Activated T-cell treated with anti-CD3 and anti-CD28 coated beads, Interleukin-2, amount 50 U/mL, for 72 hours (primary cell): ENCODE measurements at places on chromosomes 7 and 10.
A peak's percentile ranks its signal among the peaks of the same experiment; 100 is the strongest.

DNA sequence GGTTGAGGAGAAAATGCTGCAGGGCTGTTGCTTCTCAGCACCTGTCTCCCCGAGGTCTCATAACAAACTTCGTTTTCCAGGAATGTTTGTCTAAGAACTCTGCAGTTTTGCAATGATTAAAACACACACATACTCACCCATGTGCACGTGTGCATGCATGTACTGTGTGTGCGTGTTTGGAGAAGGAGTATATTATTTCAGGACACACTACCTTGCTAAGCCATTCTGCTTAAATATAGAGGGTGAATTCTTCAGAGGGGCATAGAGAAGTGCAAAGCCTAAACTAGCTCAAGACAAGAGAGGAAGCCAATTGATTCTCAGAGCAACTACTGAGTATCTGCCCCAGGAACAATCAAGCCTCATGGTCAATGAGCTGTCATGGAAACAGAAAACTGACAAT is 298.4 kb upstream of the MGMT start:
- no peak overlapping the region for H3K27ac ChIP-seq
- no peak for DNase-seq
- no peaks in the 10 kb centered on the region for H3K36me3 ChIP-seq
- H3K4me3 ChIP-seq = no peak overlapping the region

DNA sequence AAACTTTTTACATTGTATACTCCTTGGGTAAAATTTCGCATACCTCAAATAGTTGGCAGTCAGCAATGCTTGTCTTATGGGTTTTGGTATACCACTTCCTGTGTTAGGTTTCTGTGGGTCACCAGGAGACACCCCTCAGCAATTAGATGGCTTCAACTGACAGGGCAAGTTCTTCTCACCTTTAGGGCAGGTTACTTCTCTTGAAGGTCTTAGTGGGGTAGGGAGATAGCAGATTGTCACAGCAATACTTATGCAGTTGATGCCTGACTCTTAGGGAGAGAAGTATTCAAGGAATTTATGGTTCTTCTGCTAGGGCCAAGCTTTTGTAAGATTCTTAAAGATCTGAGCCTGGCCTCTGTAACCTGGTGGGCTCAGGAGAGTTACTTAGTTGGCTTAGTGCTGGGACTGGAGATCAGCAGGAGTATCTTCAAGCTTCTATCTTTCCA is 42.9 kb downstream of the MKLN1 start:
- no peak overlapping the region for H3K27ac ChIP-seq
- peaks cover 2% of the 10 kb centered on the region for H3K36me3 ChIP-seq
- H3K4me3 ChIP-seq = no peak overlapping the region
- DNase-seq = peak; percentile 52
- no peaks in the 10 kb centered on the region for H3K27me3 ChIP-seq

GRCh38 chr7:28507525-28508282 is 95.4 kb downstream of the CREB5 start:
- H3K27me3 ChIP-seq = peaks cover 23% of the 10 kb centered on the region
- no peaks in the 10 kb centered on the region for H3K4me1 ChIP-seq
- H3K36me3 ChIP-seq = no peaks in the 10 kb centered on the region
- H3K27ac ChIP-seq = no peak overlapping the region
- no peak overlapping the region for H3K4me3 ChIP-seq

GRCh38 chr10:101087965-101088364 is 26.2 kb downstream of the KAZALD1 start:
- no peaks in the 10 kb centered on the region for H3K36me3 ChIP-seq
- no peaks in the 10 kb centered on the region for H3K4me1 ChIP-seq
- H3K27ac ChIP-seq = no peak overlapping the region
- no peak for DNase-seq
- H3K4me3 ChIP-seq = no peak overlapping the region

- H3K4me1 ChIP-seq = no peaks in the 10 kb centered on the region
- peaks cover 12% of the 10 kb centered on the region for H3K27me3 ChIP-seq
- H3K36me3 ChIP-seq = no peaks in the 10 kb centered on the region
- no peak for DNase-seq
- no peak overlapping the region for H3K27ac ChIP-seq
These were observed 491.0 kb downstream of the LRMDA start for GRCh38 chr10:75922435-75922834.

GRCh38 chr10:128386231-128386630 is 260.0 kb upstream of the MKI67 start:
- peaks cover 4% of the 10 kb centered on the region for H3K27me3 ChIP-seq
- no peak overlapping the region for H3K27ac ChIP-seq
- no peak overlapping the region for H3K4me3 ChIP-seq
- H3K4me1 ChIP-seq = no peaks in the 10 kb centered on the region
- DNase-seq = no peak
- H3K36me3 ChIP-seq = no peaks in the 10 kb centered on the region

DNA sequence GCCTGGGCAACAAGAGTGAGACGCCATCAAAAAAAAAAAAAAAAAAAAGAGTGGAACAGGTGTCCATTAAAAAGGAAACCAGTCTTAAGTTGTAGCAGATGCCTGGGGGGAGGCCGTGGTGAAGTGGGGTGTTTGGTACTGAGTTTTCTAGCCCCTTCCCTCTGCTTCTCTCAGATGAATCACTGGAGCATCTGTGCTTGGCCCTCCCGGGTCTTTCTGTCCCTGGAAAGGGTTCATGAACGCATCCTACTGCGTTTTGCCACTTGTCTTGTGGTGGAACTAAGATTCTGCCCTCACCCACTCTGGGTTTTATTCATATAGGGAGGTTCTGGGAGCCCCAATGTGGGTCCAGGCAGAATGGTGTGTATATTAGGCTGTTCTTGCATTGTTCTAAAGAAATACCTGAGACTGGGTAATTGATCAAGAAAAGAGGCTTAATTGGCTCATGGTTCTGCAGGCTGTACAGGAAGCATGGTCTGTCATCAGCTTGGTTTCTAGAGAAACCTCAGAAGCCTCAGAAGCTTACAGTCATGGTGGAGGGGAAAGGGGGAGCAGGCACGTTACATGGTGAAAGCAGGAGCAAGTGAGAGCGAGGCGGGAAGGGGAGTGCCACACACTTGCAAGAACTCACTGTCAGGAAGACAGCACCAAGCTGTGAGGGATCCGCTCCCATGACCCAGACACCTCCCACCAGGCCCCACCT is 63.5 kb downstream of the CAMK1D start:
- H3K4me3 ChIP-seq = peak overlapping the region; percentile 0
- peak; percentile 74 for DNase-seq
- peaks cover 3% of the 10 kb centered on the region for H3K36me3 ChIP-seq
- peaks cover 46% of the 10 kb centered on the region for H3K4me1 ChIP-seq
- H3K27me3 ChIP-seq = no peaks in the 10 kb centered on the region
